ENCODE measurements at places on chromosomes 13 and 19.

GRCh38 chr13:39942552-39943273, 287.3 kb downstream of the COG6 start:
- peak; percentile 95 for DNase-seq

DNA sequence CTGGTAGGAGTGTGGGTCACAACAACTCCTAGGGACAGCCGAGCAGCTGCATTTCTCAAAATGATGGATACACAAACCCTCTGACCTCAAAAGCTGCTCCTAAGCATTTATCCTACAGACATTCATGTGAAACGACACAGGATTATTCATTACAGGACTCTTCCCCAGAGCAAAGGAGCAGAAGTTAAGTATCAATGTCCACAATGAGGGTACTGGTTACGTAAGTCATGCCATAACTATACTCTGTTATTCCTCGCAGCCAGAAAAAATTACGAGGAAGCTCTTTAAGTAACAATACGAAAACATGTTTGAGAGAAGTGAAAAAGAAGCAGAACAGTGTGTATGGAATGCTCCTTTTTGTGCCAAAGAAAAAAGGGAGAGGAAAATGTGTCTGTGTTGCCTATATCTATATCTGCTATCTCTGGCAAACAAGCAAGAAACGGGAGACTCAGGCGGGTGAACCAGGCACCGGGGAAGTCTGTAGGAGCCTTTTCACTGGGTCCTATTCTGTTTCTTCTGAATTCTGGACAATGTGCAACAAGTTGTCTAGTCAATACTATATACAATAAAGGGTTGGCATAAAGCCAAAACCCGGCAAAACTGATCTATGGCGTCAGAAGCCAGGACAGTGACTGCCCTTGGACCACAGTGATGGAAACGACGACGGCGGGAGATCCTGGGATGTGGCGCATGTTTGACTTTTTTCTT, 1.3 kb downstream of the ISOC2 start:
- DNase-seq, result peak; percentile 41

GRCh38 chr13:114070098-114070799, 62.2 kb downstream of the RASA3 start:
- no peak for DNase-seq

GRCh38 chr13:75762955-75763354, 126.8 kb downstream of the LMO7 start:
- no peak for DNase-seq

DNA sequence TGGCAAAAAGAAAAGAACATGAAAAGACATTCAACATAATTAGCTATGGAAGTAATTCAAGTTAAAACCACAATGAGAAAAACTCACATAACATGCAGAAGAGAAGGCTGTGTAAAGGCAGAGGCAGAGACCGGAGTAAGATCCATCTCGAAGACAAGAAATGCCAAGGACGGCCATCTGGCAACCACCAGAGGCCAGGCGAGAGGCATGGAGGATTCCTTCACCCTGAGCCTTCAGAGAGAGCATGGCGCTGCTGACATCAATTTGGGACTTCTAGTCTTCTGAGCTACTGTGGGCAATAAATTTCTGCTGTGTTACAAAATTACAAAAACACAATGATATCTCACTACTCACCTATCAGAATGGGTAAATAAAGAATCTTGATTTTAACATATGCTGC, 381.0 kb downstream of the TSHZ3 start:
- no peak for DNase-seq

GRCh38 chr13:35850569-35850968, 280.6 kb downstream of the DCLK1 start:
- no peak for DNase-seq

DNA sequence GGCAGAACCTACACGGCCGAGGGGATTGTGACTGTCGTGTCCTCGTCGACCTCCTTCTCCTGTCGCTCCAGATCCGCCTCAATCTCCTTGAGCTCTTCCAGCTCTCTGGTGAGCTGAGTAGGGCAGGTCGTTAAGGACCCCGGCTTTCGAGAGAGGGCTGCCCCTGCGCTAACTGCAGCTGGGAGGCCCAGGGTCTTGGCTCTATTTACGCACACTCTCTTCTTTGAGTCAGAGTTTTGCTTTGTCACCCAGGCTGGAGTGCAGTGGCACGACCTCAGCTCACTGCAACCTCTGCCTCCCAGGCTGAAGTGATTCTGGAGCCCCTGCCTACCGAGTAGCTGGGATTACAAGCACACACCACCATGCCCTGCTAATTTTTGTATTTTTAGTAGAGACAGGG, 7.6 kb downstream of the SPC24 start:
- DNase-seq, result no peak
